ENCODE measurements at places on chromosomes 7 and 10.

DNA sequence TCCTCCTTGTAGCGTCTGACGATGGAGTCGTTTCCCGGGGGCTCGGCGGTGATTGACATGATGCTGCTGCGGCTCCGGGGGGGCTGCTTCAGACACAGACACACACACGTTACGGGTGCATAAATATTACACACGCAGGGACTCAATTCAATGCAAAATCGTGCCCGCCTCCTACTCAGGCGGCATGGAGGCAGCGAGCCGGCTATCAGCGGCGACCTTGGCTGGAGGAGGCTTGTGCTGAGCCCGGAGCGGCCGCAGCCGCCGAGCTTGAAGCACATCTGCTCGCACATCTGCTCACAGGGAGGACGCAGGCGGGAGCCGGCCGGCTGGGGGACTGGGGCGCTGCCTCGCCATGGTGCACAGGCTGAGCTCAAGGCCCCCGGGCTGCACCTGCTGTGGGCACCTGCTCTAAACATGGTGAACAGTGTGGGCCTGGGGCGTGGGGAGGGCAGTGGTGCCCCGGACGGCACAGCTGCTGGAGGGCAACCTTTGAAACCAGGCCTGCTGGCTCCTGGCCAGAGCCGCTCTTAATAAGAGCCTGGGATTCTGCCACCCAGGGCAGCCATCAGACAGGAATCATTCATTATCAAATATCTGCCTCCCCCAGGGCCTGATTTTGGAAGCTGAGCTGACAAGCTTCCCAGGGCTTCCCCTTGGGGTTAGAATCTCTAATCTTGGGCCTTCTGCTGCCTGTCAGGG is 84.7 kb upstream of the GNA12 start:
- no peaks in the 10 kb centered on the region for H3K27me3 ChIP-seq
- H3K4me1 ChIP-seq = no peaks in the 10 kb centered on the region
- DNase-seq = no peak
- H3K36me3 ChIP-seq = peaks cover 74% of the 10 kb centered on the region
- no peak overlapping the region for H3K27ac ChIP-seq
- H3K4me3 ChIP-seq = no peak overlapping the region

DNA sequence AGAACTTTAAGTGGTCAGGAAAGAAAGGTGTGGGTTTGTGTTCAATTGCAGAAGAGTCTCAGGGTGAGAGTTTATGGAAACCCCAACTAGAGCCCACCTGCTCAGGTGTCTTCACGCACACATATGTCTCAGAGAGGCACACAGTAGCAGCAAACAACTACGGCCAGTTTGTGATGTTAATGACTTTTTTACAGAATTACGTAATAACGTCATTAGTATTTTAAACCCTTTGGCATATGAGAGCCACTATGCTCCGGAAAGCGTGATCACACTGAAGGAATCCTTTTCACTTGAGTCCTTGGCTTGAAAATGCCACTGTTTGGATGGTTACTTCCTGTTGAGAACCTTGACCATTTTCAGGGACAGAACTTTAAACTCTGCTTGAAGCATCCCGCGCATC is 204.0 kb downstream of the PTPRN2 start:
- no peak overlapping the region for H3K4me3 ChIP-seq
- H3K4me1 ChIP-seq = no peaks in the 10 kb centered on the region
- H3K27me3 ChIP-seq = peaks cover 6% of the 10 kb centered on the region

GRCh38 chr10:89079961-89080360 is 89.4 kb downstream of the FAS start:
- H3K4me3 ChIP-seq = no peak overlapping the region
- no peaks in the 10 kb centered on the region for H3K4me1 ChIP-seq
- H3K27me3 ChIP-seq = no peaks in the 10 kb centered on the region
- no peak overlapping the region for H3K27ac ChIP-seq

GRCh38 chr10:7438196-7438986 is 27.6 kb upstream of the SFMBT2 start:
- peaks cover 17% of the 10 kb centered on the region for H3K27me3 ChIP-seq
- no peak overlapping the region for H3K27ac ChIP-seq
- H3K4me3 ChIP-seq = no peak overlapping the region
- peaks cover 6% of the 10 kb centered on the region for H3K4me1 ChIP-seq

GRCh38 chr7:41763626-41764025 is 60.7 kb upstream of the INHBA start:
- H3K27ac ChIP-seq = no peak overlapping the region
- no peak overlapping the region for H3K4me3 ChIP-seq
- no peaks in the 10 kb centered on the region for H3K4me1 ChIP-seq
- no peaks in the 10 kb centered on the region for H3K36me3 ChIP-seq
- H3K27me3 ChIP-seq = no peaks in the 10 kb centered on the region

DNA sequence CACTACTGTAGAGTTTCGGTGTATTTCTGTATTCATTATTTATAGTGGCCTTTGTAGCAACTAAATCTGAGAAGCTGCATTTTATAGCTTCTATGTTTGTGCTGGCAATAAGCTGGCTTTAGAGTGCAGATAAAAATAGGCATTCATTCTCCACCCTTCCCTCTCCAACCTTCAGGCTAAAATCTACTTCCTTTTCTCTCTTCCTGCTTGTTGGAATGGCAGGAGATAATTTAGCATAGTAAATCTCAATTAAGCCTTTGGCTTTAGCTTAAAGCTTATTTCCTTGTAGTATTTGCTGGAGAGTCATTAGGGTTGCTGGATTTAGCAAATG is 58.5 kb downstream of the CPVL start:
- H3K4me3 ChIP-seq = no peak overlapping the region
- H3K4me1 ChIP-seq = peaks cover 7% of the 10 kb centered on the region
- peaks cover 15% of the 10 kb centered on the region for H3K27me3 ChIP-seq
- no peak overlapping the region for H3K27ac ChIP-seq

- no peak overlapping the region for H3K4me3 ChIP-seq
- H3K27ac ChIP-seq = peak overlapping the region; percentile 4
- H3K27me3 ChIP-seq = no peaks in the 10 kb centered on the region
- no peak for DNase-seq
- peaks cover 35% of the 10 kb centered on the region for H3K36me3 ChIP-seq
These were observed 9.7 kb downstream of the TM9SF3 start for GRCh38 chr10:96577069-96577468.

- H3K4me1 ChIP-seq = peaks cover 13% of the 10 kb centered on the region
- H3K36me3 ChIP-seq = no peaks in the 10 kb centered on the region
- DNase-seq = no peak
- no peak overlapping the region for H3K27ac ChIP-seq
- H3K27me3 ChIP-seq = no peaks in the 10 kb centered on the region
These were observed 21.0 kb upstream of the C10orf71 start for GRCh38 chr10:49277973-49278372.

GRCh38 chr7:42699380-42700178 is 212.3 kb downstream of the C7orf25 start:
- H3K27me3 ChIP-seq = no peaks in the 10 kb centered on the region
- DNase-seq = no peak
- H3K4me1 ChIP-seq = no peaks in the 10 kb centered on the region
- H3K27ac ChIP-seq = no peak overlapping the region
- no peaks in the 10 kb centered on the region for H3K36me3 ChIP-seq

- no peaks in the 10 kb centered on the region for H3K4me1 ChIP-seq
- H3K27me3 ChIP-seq = peaks cover 7% of the 10 kb centered on the region
- no peak overlapping the region for H3K27ac ChIP-seq
- no peak overlapping the region for H3K4me3 ChIP-seq
- peaks cover 2% of the 10 kb centered on the region for H3K36me3 ChIP-seq
These were observed 39.8 kb upstream of the ELN start for GRCh38 chr7:73988197-73988596.

DNA sequence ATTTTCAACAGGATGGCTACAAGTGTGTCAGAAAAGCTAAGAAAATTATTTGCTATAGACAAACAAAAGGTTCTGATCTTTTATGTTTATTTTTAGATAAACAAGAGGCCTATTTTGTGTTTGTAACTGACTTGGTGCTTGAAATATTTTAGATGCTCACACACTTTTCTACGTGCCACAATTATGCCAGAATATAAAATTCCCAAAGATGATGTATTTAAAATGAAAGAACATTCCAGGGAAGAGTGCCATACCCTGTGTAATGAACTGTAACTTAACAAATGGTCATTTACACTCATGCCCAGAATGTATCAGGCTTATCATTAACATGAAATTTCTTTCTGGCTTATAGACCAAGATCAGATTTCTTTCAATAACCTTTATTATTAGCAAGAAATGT is 144.9 kb upstream of the MTPN start:
- peaks cover 11% of the 10 kb centered on the region for H3K4me1 ChIP-seq
- H3K36me3 ChIP-seq = no peaks in the 10 kb centered on the region
- no peak overlapping the region for H3K27ac ChIP-seq
- no peaks in the 10 kb centered on the region for H3K27me3 ChIP-seq

All from effector memory CD8-positive, alpha-beta T cell (primary cell).